ENCODE measurements at places on chromosomes 16 and 17.

DNA sequence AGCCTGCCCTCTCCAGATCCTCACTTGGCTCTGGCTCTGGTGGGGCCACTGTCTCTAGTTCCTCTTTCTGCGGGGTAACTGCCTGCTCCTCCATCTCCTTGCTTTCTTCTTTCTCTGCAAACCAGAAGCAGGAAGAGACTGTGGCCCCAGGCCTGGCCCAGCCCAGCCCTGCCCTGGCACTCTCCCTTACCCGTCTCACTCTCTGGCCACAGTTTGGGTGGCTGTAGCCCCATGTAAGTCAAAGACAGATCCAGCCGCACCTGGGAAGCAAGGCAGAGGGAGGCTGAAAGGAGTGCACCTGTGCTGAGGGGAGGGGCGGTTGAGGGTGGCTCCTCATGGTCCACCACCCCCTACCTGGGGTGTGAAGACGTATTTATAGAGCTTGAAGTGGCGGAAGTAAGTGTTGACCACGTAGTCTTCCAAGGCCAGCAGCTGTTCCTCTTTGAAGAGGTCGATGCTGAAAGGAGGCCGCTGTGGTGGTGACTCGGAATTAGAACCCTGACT lies 2.8 kb downstream of the CFAP119 start:
- no peak for DNase-seq

- DNase-seq, result no peak
Measured at GRCh38 chr16:67864594-67864993, 8.3 kb upstream of the EDC4 start.

DNA sequence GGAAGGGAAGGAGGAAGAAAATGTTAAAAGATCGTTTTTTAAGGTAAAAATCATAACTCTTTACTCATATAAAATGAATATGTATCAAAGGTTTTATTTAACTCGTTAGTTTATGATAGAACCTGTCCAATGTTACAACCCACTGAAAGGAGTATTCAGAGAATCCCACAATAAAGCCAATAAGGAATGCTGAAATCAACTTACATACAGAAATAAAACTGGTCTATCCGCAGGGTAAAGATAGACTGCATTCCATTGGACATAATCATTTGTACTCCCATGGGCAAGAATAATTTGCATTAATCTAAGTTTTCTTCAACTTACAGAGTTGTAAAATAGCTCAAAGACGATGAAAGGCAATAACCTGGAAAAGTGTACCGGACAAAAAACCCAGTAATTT lies 17.9 kb upstream of the BEAN1 start:
- no peak for DNase-seq

- no peak for DNase-seq
Measured at GRCh38 chr17:48595278-48595999, 1.9 kb upstream of the HOXB5 start.

DNA sequence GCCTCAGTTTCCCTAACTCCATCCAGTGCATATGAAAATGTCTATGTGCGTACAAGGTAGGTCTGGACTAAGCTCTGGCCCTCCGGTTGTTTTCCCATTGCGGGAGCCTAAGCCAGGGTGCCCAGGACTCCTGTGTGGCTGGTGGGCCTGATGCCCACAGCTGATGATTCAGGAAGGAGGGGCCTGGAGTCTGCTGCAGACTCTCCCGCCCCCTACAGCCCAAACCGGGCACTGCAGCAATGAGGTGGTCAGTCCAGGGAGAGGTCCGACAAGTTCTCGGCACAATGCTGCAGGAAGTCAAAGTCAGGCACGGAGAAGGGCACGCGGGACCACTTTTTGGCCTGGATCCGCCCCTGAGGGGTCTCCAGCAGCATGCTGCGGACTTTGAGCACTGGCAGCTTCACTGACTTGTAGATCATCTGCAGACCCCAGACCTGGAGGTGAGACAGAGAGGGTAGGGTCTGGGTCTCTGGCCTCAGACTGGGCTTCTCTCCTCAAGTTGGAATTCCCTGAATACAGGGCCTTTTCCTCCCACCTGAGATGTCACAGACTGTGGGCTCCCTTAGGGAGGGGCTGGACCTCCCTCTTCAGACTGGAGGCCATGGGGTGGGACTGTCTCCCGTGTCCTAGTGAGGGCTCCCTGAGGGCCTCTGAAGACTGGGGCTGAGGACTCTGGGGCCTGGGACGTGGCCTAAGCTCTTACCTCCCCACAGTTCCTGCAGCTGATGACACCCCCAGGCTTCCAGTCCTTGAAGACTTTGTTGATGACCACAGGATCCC lies 3.4 kb upstream of the ZNF385C start:
- peak; percentile 71 for DNase-seq

DNA sequence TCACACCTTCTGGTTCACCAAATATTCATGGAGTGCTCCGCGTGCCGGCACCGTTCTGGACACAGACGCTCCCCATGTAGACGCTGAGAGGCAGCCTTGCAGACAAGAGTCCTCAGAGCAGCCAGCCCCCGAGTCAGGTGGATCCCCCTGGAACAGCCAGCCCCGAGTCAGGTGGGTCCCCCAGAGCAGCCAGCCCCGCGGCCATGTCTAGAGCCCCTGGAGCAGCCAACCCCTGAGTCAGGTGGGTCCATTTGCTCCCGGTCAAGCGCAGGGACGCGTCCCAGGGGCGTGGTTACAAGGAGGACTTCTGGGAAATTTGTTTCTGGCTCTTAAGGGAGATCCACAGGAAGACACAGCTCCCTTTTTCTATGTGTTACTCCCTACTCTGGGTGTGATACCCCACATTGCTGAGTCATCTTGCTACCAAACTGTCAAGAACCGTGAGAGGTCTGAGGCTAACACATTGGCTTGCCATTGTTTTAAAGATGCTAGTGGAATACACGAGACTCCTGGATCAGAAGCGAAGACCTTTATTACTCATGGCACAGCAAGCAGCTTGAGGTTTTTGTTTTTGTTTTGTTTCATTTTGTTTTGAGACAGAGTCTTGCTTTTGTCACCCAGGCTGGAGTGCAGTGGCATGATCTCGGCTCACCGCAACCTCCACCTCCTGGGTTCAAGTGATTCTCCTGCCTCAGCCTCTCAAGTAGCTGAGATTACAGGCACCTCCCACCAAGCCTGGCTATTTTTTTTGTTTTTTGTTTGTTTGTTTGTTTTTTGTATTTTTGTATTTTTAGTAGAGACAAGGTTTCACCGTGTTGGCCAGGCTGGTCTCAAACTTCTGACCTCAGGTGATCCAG lies 43.3 kb upstream of the CBFA2T3 start:
- DNase-seq, result peak; percentile 75

DNA sequence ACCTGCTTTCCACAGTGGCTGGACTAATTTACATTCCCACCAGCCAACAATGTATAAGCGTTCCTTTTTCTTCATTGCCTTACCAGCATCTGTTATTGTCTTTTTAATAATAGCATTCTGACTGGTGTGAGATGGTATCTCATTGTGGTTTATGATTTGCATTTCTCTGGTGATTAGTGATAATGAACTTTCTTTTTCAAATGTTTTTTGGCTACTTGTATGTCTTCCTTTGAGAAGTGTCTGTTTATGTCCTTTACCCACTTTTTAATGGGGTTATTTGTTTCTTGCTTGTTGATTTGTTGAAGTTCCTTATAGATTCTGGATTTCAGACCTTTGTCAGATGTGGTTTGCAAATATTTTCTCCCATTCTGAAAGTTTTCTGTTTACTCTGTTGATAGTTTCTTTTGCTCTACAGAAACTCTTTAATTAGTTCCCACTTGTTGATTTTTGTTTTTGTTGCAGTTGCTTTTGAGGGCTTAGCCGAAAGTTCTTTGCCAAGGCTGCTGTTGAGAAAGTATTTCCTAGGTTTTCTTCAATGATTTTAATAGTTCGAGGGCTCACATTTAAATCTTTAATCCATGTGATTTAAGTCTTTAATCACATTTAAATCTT lies 26.8 kb downstream of the ITGAM start:
- DNase-seq, result no peak

DNA sequence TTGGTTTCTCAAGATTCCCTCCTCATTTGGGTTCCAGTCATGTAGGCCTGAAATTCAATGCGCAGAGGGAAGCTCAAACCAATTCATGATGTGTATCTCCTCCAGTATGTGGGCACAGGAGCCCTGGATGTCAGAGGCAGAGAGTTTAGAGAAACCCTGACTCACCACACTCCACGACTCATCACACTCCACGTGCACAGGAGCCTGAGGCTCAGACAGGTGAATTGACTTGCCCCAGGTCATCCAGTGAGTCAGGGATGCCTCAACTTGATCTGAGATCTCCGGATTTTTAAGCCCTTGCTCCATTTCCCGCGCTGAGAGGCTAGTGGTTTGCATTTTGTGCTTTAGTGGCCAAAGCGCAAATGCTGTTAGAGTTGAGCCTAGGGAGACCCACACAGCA lies 183.9 kb downstream of the HAPSTR1 start:
- DNase-seq, result no peak

DNA sequence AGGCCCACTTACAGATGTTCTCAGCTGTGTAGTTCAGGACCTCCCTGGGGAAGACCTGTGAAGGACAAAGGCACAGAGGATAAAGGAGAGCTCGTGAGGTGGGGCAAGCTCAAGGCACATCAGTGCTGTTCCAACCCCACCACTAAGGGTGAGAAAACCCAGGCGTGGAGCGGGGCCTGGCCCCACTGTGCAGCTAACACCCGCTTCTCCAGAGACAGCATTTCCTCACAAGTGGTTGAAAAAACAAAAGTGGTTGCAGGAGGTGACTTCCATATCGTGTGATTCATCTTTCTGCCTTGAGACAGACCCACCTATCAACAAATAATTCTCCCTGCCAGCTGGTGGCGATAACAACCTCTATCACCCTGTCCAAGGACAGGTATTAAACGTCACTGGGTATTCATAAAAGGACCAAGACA lies 30.0 kb downstream of the SNN start:
- DNase-seq, result no peak

DNA sequence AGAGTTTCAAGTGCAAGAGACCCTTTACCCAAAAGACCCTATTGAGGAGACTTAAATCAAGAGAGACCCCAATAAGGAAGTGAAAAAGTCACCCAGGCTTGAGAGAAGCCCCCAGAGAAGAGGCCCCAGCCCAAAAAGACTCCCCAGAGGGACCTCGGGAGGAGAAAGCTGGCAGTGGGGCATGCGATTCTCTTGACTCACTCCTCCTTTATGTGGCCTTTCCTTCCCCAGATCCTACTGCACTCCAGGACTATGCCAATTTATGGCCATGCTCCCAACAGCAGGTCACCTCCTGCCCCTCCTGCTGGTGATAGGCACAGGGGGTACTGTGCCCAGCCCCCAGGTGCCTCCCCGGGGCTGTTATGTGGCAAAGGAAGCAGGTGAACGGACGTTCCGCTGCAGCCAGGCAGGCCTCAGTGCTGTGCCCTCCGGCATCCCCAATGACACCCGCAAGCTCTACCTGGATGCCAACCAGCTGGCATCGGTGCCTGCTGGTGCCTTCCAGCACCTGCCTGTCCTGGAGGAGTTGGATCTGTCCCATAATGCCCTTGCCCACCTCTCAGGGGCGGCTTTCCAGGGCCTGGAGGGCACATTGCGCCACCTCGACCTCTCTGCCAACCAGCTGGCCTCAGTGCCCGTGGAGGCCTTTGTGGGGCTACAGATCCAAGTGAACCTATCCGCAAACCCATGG lies 16.3 kb downstream of the LRRC3C start:
- DNase-seq, result no peak

- peak; percentile 96 for DNase-seq
Measured at GRCh38 chr17:17305281-17305801, 2.2 kb downstream of the NT5M start.

GRCh38 chr16:86398622-86399021 lies 111.7 kb upstream of the FOXF1 start:
- DNase-seq, result no peak

GRCh38 chr17:72906306-72906705 lies 186.2 kb downstream of the SLC39A11 start:
- no peak for DNase-seq

DNA sequence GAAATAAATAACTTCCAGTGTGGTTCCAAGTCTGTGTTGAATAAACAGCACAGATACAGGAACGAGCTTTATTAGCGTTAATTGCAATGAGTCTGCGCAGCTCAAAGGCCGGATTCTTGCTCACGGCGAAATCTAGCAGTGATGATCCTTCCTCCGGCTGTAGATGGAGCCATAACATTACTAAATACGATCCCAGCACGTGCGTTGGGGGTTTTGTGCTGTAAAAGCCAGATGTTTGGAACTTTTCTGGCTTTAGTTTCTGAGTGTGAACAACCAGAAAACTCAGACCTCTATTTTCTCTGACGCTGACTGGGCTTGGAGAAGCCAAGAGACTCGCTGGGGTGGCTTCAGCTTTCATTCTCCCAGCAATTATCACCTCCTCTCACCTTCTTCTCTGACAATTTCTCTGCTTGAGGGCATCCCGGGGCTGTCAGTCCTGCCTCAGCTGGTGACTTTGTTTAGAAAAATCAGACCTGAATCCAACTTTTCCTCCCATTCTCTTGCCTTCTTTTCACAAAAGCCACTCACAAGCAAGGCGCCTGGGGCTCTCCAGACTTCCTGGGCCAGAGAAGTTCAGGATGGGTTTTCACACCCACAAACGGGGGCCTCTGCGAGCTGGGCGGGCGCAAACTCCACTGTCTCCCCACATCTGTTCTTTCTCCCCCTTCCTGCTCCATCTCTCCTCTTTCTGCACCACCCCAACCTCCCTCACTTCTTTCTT lies 47.1 kb upstream of the AKTIP start:
- DNase-seq, result peak; percentile 60

- DNase-seq, result no peak
Measured at GRCh38 chr17:81152288-81152828, 12.9 kb upstream of the PVALEF start.

- DNase-seq, result no peak
Measured at GRCh38 chr17:32479074-32479617, 7.6 kb upstream of the CDK5R1 start.

DNA sequence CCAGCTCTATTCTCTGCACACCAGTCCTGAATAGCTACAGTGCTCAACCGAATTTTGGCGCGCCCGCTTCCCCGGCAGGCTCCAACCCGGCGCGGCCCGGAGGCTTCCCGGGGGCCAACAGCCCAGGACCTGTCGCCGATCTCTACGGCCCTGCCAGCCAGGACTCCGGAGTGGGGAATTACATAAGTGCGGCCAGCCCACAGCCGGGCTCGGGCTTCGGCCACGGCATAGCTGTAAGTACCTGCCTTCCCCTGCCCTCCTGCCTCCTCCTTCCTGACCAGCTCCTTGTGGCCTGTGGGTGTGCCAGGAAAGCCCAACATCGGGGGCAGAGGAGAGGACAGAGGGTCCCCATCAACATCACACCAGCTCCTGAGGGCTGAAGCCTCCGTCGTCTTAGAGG lies 70.2 kb downstream of the CCDC182 start:
- no peak for DNase-seq

DNA sequence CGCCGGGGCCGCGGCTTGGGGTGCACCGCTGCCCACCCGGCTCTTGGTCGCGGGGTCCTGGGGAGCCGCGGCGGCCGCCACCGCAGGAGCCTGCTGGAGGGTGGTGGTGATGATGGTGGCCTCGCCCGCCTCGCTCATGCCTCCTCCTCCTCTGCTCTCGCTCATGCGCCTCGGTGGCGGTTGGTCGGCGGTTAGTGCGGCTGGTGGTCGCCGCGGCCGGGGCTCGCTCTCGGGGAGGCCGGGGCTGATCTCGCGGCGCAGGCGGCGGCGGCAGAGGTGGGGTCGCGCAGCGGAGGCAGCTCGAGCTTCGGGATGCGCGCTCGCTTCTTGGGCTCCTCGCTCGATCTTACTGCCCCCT lies 41.6 kb downstream of the AHSP start:
- DNase-seq, result no peak
